Neural progenitor cell (in vitro differentiated cells): ENCODE measurements at places on chromosomes 16 and 17.
A peak's percentile ranks its signal among the peaks of the same experiment; 100 is the strongest.

DNA sequence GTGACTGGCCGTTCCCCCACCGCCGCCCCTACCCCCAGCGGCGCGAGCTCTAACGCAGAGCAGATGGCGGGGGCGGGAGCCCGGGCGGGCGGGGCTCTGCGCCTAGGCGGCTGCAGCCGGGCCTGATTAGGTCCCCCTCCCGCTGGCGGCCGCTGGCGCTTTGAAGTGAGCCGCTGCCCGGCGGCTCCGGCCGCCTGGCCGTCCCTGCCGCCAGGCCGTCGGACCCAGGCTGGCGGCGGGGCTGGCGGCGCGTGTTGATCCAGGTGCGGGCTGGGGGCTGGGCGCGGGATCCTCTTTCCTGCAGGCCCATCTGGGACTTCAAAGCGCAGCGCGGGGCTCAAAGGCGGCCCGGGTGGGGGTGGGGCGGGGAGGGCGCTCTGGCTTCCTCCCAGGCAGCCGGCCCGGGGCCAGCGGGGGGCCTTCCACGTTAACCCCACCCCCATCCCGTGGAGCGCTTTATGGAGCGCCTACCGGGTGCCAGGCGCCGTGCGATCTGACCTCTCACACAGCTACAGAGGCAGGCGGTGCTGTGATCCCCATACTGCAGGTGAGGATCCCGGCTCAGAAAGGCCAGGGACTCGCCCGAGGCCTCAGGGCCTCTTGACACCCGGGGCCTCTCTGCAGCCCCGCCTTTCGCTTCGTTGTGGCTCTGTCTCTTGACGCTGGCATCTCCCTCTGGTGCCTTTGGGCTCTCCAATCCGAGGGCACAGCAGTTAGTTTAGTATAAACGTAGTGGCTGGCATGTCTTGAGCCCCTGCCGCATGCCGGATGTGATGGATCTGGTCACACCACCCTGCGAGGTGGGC, 80.0 kb upstream of the NKD1 start:
- peaks cover 37% of the 10 kb centered on the region for H3K4me1 ChIP-seq
- peak; percentile 93 for DNase-seq
- H3K4me3 ChIP-seq: peak overlapping the region; percentile 45
- no peaks in the 10 kb centered on the region for H3K36me3 ChIP-seq

GRCh38 chr17:63945784-63946439, 13.8 kb upstream of the CD79B start:
- no peak for DNase-seq
- no peaks in the 10 kb centered on the region for H3K4me1 ChIP-seq
- H3K4me3 ChIP-seq: no peak overlapping the region
- no peaks in the 10 kb centered on the region for H3K27me3 ChIP-seq
- H3K27ac ChIP-seq: no peak overlapping the region
- H3K36me3 ChIP-seq: no peaks in the 10 kb centered on the region

DNA sequence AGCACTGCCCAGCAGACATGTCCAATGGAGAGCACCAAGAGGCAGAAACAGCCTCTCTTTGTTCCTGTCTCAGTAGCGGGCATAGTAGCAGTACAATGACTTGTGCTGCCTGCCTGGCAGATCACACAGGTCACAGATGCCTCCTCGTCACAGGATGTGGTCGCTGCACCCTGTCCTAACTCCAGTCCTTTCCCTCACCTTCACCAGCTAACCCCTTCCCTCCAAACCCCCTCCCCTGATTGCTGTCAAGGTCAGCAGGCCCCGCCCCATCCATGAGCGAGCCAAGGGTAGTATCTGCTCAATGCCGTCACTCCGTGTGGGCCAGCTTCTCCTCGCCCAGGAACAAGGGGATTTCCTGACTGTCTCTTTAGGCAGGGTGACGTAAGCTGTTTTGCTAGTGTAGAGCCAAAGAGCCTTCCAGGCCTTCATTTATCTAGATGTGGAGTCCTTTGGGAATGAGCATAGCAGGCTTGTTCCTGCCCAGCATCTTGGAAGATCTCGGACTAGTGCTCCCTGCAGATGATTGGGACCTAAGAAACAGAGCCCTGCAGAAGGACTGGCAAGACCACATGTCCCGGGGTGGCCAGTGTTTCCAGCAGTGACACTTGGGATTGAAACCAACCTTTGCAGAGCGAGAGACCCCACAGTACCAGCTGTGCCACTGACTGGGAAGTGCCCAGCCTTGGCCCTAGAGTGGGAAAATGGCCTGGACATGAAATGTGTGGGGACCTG, 75.9 kb upstream of the TNRC6C start:
- no peaks in the 10 kb centered on the region for H3K36me3 ChIP-seq
- no peak overlapping the region for H3K27ac ChIP-seq
- peaks cover 25% of the 10 kb centered on the region for H3K4me1 ChIP-seq

DNA sequence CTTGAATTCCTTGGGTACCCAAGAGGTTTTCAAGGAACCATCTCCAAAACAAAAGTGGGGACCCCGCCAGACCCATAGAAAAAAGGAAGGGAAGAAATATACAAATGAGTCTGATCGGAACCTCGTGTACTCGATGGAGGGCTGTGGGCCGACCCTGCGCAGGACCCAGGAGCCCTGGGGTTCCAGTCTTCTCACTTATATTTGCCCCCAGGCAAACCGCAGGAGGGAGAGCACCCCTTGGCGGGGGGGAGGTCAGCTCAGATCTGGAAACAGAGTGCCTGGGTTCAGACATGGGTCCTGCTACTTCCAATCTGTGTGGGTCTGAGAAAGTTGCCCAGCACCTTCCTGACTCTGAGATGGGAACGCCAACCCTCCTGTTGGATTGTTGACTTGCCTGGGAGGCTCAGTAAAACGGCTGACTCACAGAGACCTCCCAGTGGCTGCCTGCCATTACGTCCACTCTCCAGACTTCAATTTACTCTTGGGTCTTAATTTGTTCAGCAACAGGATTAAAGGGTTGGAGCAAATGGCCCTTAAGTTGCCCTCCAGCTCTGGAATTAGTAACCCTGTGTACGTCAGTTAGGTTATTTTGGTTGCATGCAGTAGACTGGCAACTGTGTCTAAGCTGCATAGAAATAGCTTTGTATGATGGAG, 24.9 kb upstream of the CACNG4 start:
- no peaks in the 10 kb centered on the region for H3K27me3 ChIP-seq
- no peak overlapping the region for H3K27ac ChIP-seq
- H3K4me3 ChIP-seq: no peak overlapping the region
- DNase-seq: no peak
- no peaks in the 10 kb centered on the region for H3K4me1 ChIP-seq

DNA sequence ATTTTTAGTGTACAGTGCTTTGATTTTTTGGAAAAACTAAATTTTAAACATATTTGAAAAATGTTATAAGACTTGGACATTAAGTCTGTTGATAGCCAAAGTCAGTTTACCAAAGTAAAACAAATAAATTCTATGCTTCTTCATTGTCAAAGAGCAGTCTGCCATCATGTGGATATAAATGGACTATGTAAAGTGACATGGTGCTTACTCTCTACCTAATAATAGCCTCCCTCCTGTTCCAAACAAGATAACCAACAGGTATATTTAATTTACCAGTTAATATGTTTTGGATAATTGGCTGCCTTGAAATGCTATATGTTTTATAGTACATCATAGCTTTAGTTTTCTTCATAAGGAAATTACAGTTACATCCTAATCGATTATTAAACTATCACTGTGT, 15.9 kb downstream of the TAF15 start:
- H3K4me3 ChIP-seq: no peak overlapping the region
- no peaks in the 10 kb centered on the region for H3K4me1 ChIP-seq
- H3K27me3 ChIP-seq: no peaks in the 10 kb centered on the region
- no peak for DNase-seq
- peaks cover 63% of the 10 kb centered on the region for H3K36me3 ChIP-seq
- H3K27ac ChIP-seq: no peak overlapping the region

DNA sequence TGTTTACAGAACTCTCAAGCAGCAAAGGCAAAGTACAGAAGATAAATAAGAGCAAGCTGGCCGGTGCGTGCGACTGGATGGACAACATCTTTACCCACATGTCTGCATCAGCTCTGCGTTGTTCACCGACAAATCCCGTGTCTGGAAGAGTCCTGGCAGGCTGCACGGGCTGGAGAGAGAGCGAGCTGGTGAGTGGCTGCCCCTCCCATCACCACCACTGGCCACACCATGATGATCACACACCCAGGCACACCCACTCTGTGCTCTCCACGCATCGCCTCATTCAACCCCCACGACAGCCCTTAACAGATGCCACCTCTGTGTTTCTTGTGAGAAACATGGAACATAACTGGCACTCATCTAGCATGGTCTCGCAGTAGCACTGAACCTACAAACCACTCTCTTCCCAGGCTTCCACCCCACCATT, 59.2 kb downstream of the ANKRD11 start:
- no peaks in the 10 kb centered on the region for H3K27me3 ChIP-seq
- DNase-seq: no peak

- H3K4me1 ChIP-seq: no peaks in the 10 kb centered on the region
- no peak overlapping the region for H3K4me3 ChIP-seq
- peaks cover 83% of the 10 kb centered on the region for H3K27me3 ChIP-seq
- H3K36me3 ChIP-seq: no peaks in the 10 kb centered on the region
- no peak overlapping the region for H3K27ac ChIP-seq
These were observed 5.1 kb upstream of the MEIOB start for GRCh38 chr16:1877089-1877488.

GRCh38 chr17:5035315-5035714, at the start of gene SLC52A1:
Gene SLC52A1, minus strand, starts transcription at chr17:5035426. Its CDS starts 820 bp downstream, at chr17:5034606.
- no peaks in the 10 kb centered on the region for H3K36me3 ChIP-seq
- peak; percentile 21 for DNase-seq
- no peaks in the 10 kb centered on the region for H3K4me1 ChIP-seq

DNA sequence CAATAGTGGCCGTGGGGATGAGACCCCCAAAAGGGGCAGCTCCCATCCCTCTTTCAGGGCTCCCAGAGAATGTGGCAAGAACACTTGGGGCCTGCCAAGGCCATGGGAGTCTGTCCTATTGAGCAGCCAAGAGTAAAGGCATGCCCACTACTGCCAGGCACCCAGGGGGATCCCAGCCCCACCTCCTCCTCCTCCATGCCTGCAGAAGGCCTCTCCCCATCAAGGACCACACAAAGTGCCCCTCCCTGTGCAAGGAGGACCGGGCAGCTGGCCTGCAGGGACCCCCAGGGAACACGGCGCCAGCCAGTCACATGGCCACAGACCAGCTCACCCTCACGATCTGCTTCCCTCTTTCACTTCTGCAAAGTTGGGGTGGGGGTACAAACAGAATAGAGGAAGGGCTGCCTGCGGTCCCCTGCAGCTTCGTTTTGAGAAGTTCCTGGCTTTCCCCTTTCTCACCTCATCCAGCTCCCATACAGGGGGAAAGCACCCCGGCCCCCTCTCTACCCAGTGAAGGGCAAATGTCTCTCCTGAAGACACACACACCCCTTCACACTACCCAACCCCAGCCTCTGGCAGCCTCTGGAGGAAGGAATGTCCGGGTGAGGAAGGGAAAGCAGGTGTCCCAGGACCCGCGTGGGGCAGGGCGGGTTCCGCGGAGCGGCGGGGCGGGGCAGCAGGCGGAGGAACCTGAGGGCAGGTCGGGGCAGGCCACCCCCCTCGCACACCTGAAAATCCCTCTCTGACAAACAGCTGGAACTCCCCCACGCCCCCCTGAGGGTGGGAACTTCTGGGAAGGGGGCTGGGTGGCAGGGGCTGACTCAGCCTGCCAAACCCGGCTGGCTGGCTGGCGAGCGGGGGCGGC, 2.0 kb downstream of the PPP1R9B start:
- peak overlapping the region; percentile 78 for H3K4me3 ChIP-seq
- no peaks in the 10 kb centered on the region for H3K36me3 ChIP-seq
- peaks cover 13% of the 10 kb centered on the region for H3K27me3 ChIP-seq
- DNase-seq: peak; percentile 54

GRCh38 chr17:80453998-80454556, 22.3 kb downstream of the NPTX1 start:
- H3K4me3 ChIP-seq: peak overlapping the region; percentile 57
- H3K27ac ChIP-seq: no peak overlapping the region
- peaks cover 35% of the 10 kb centered on the region for H3K27me3 ChIP-seq
- H3K4me1 ChIP-seq: peaks cover 9% of the 10 kb centered on the region

DNA sequence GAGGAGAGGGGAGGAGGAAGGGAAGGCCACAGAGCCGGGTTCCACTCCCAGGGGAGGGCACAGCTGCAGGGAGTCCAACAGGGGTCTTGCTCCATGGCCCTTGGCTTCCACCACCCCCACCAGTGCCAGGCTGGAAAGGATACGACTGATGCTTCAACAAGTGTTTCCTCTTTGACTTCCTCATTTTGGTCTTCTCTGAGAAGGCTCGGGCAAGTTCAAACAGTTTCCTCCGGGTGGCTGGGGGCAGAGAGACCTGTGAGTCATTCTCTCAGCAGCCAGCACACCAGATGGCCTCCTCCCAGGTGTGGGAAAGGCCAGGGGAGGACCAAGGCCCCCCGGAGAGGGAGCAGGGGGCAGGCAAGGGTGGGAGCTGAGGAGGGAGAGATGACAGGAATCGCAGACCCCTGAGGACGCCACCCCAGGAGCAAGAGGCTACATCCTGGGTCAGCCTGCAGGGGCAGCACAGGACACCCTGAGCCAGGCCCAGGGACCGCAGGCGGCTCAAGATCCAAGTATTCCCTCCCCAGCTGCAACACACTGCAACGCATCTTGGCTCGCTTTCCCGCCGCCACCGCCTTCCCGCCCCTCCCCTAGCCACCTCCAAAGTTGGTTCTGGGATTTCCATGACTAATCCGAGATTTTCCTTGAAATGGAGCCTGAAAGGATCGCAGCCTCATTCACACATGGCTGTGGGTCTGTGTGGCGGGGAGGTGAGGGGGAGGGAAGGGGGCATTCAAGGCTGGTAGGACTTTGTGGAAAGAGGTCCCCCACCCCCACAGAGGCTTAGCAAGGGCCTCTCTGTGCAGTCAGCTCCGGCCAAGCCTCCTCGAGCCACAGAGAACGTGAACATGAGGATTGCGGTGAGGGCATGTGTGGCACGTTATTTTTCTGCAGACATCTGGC, 18.4 kb upstream of the MRPS23 start:
- peak; percentile 84 for DNase-seq
- H3K36me3 ChIP-seq: no peaks in the 10 kb centered on the region
- peaks cover 14% of the 10 kb centered on the region for H3K4me1 ChIP-seq
- H3K27ac ChIP-seq: no peak overlapping the region
- no peak overlapping the region for H3K4me3 ChIP-seq

DNA sequence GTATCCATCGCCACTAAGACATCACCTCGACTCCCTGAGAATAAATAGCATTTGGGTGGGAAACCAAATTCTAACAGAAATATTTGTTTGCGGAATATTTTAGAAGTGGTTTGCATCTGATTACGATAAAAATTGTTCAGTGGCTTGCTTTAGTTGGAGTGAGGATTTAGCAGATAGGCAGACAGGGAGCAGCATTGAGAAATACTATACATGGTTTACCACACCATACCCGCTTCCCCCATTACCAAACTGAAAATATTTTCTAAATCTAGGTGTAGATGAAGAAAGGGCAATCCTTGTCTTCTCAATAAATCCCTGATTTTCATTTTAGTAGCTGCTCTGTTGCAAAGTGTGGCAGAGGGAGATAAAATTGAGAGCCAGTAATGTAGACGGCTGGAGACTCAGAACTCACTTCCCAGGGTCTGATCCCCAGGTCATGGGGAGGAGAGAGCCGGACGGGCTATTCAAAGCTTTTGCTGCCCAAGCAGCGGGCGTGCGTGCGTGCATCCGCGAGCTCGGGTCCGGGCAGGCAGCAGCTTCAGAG, 808 bp upstream of the BAHCC1 start:
- DNase-seq: peak; percentile 68
- peak overlapping the region; percentile 40 for H3K4me3 ChIP-seq
- no peaks in the 10 kb centered on the region for H3K36me3 ChIP-seq
- H3K27me3 ChIP-seq: peaks cover 39% of the 10 kb centered on the region
- H3K27ac ChIP-seq: no peak overlapping the region

GRCh38 chr16:50563989-50564388, 15.8 kb downstream of the NKD1 start:
- H3K4me1 ChIP-seq: no peaks in the 10 kb centered on the region
- no peaks in the 10 kb centered on the region for H3K27me3 ChIP-seq
- DNase-seq: no peak
- H3K27ac ChIP-seq: no peak overlapping the region
- no peak overlapping the region for H3K4me3 ChIP-seq

GRCh38 chr16:15648135-15648730, 1.8 kb upstream of the NDE1 start:
- DNase-seq: no peak
- peaks cover 11% of the 10 kb centered on the region for H3K4me1 ChIP-seq
- H3K27ac ChIP-seq: no peak overlapping the region
- no peaks in the 10 kb centered on the region for H3K27me3 ChIP-seq
